ENCODE measurements at places on chromosomes 2 and 18. TPM values are rescaled to one million over a fixed set of nuclear protein-coding genes. Genes with fewer than 3 reads are reported as not detected.

Gene GPR45
- total RNA-seq: not detected

Gene AMER3
- total RNA-seq: not detected

Gene INHBB
- 14.2 TPM for total RNA-seq

Gene SANBR
- total RNA-seq: 15.5 TPM

Gene CGREF1
- total RNA-seq: 7.9 TPM

Gene POTEJ
- not detected for total RNA-seq

Gene SPEG
- total RNA-seq: 6.7 TPM

Gene RTP5
- not detected for total RNA-seq

Gene GEN1
- total RNA-seq: 13.7 TPM

Gene MOB4
- 33.8 TPM for total RNA-seq

Gene SNORC
- 8.3 TPM for total RNA-seq

Gene CTIF
- total RNA-seq: 13.5 TPM

Gene IL1RN
- total RNA-seq: 0.43 TPM

Gene SERPINB3
- 0.11 TPM for total RNA-seq

Gene CYP26B1
- total RNA-seq: 12.9 TPM

Gene RAB3GAP1
- total RNA-seq: 30.1 TPM

Gene IL1R2
- 0.71 TPM for total RNA-seq

All from A549 treated with DMSO at 1 μM for 4 hours (cell line).